ENCODE measurements at places on chromosomes 3 and 15.

GRCh38 chr3:183313351-183313750, 60.3 kb downstream of the B3GNT5 start:
- DNase-seq: no peak

DNA sequence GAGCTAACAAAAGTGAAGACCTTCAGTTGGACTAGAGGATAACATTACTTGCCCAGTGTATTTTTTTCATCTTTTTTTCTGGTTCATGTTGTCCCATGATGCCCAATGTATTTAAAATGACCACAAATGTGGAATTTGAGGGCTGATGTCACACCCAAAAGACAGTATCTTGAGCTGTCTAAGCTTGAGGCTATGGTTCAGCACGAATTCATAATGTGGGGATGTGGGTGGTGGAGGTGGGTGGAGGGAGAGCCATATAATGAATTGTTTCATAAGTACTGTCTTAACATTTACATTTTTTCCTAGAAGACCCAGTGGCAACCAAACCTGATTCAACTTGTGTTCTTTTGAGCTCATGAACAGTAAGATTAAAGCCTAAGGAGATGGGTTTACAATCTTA, 37.5 kb downstream of the CHAC1 start:
- DNase-seq: no peak

DNA sequence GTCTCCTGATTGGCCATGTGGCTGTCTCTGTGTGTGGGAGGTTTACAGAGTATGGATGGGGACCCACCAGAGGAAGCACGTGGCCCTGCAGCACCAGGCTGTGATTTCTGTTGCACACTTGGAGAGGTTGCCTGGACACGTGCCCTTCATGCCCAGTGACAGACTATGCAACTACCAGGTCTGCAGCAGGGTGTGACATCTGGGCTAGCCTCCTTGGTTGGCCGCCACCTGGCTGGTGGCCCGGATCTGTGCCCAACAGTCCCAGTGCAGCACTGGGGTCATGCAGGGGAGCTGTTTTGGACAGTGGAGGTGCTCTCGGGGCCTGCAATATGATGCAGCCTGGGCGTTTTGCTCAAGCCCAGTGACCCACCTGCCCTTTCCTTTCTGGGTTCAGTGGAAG, 212.5 kb downstream of the UBE3A start:
- no peak for DNase-seq

GRCh38 chr15:70323111-70323851, 225.6 kb upstream of the TLE3 start:
- no peak for DNase-seq

- DNase-seq: no peak
These were observed 872 bp downstream of the DLEC1 start for GRCh38 chr3:38039899-38040261.

GRCh38 chr3:43647331-43648166, 25.7 kb upstream of the ANO10 start:
- no peak for DNase-seq

GRCh38 chr3:16908016-16908807, 23.5 kb downstream of the PLCL2 start:
- no peak for DNase-seq

- peak; percentile 7 for DNase-seq
These were observed 35.8 kb upstream of the SLC24A5 start for GRCh38 chr15:48084759-48085590.

- no peak for DNase-seq
These were observed 42.3 kb downstream of the RAB27A start for GRCh38 chr15:55247311-55247710.

DNA sequence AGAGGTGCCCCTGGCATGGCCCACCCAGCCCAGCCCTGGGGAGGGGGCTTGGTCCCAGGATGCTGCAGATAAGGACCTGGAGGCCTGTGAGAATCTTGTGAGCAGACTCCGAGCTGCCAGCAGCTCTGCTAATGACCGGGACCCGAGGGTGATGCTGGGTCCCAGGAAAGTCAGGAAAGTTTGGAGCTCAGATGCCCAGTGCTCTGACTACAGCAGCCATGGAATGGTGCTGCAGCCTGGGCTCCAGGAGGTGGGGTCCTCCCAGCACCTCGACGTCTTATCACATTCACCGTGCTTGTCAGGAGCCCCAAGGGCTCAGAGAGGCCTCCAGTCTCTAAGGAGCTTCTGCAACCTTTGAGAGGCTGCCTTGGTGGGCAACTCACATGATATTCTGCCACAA, 34.3 kb upstream of the ADCY5 start:
- DNase-seq: no peak

GRCh38 chr3:114462750-114463149, 168.9 kb downstream of the TIGIT start:
- DNase-seq: no peak

DNA sequence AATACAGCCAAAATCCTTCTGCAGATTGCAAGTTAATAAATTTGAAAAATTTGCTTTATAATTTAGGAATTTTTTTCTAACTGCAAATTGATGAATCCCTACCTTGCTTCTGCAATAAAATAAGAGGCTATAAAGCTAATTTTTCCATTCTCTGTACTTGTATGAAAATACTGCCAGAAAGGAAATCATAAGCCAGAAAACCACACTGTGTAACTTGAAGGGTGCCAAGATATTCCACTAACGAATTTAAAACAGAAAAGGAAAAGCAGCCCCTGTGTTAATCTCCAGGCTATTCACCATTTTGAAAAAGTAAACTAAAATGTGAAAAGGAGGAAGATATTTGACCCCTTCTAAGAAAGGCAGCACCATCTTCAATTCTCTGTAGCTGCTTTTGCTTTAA, 557.9 kb upstream of the ZNF385D start:
- DNase-seq: no peak

GRCh38 chr3:123576122-123576521, 8.7 kb downstream of the HACD2 start:
- no peak for DNase-seq

DNA sequence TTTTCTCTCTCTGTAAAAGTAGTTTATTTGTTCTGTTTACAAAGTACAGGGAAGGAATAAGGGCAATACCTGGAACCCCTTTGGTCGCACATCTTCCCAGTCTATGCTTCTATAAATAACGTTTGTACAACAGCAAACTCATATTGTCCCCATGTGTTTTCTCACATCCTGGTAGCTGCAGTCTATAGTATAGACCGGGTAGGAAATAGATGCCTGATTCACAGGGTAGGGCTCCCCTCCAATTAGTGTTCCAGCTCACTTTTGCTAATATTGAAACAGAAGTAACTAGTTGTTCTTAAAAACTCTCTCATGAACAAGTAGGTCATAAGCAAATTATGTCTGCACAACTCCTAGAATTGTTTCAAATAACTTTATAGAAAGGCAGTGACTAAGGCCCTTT, 17.7 kb downstream of the ATG7 start:
- DNase-seq: no peak

DNA sequence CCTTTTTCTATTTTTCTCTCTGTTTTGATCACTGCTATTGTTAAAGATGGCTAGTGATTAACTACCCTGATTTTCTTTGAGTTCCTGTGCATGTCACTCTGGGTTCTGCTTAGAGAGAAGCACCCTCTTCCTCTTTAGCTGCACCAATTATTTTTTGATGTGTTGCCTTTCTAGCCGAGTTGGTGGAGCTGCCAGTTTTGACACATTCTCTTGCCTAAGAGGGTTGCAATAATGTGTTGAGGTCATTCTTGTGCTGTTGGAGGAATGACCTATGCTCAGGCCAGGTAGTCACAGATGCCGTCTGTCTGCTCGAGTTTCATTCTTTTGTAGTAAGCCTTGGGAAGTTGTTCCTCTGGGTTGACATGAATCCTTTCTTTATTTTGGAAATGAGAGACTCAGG, 84.6 kb upstream of the DPH6 start:
- no peak for DNase-seq

All from GM19239 (cell line).